ENCODE measurements at places on chromosomes 7 and 10.

GRCh38 chr10:89382757-89383156 is 4.9 kb downstream of the IFIT1B start:
- DNase-seq, result no peak

DNA sequence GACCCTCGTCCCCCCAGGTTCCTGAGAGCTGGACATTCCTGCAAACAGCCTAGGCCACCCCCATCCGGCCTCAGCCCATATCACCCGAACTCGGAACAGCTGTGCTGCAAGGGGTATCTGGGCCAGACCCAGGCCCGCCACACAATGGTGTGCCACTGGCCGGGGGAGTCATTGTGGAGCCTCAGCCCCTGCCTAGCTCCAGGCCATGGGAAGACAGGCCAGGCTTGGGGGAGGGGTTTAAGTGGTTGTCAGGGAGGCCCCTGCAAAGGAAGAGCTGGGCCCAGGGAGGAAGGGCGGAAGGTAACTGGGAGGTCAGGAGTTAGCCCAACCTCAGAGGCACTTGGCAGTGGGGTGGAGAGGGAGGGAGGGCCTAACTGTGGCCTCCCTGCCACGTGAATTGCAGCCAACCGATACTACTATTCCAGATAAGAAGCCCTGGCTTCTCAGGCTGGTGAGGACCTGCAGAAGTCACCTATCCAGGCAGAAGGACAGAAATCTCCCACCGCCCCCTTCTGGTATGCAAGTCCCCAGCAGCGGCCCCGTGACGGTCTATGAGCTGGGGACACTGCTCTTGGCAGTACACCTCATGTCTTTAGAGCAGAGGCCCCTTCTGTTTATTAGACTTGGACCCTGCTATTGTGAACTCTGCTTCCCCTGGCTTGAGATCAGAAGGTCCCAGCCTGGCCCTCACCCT is 26.8 kb downstream of the VSIR start:
- DNase-seq, result no peak

DNA sequence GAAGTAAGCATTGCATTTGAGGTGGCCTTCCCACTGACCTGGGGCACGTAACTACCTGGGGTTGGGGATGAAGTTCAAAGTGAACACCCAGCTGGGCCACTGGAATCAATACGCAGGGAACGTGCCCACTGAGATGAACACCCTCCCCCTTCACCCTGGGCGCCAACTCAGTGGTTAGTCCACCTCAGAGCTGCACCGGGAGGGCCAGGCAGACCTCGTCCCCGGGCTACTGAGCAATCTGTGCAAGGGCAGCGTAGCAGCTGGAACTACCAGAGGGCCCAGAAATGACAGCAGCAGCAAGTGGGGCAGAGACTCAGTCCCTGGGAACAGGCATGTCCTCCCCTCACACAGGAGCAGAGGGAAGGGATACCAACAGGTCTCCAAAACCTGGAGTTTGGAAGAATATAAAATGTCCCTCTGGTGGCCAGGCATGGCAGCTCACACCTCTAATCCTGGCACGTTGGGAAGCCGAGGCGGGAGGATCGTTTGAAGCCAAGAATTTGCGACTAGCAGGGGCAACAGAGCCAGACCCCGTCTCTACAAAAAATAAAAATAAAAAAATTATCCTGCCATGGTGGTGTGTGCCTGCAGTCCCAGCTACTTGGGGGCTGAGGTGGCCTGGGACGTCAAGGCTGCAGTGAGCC is 143.9 kb downstream of the SH3PXD2A start:
- no peak for DNase-seq

DNA sequence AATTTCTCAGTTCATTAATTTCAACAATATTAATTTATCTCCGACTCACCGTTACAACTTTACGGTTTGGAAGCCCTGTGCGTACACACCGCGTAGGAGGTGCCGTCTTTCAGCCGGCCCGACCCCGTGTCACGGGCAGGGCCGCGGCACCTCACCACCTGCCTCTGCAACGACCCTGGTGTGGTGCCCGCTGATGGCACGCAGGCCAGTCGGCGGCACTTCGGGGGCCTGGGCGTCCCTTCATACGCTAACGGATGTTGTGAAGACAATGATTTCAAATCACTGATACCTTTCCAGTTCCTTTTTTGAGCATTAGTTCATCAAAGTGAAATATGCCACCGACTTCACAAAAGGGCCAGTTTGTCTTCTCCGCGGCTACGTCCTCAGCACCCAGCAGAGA is 125.3 kb downstream of the EBF3 start:
- no peak for DNase-seq

DNA sequence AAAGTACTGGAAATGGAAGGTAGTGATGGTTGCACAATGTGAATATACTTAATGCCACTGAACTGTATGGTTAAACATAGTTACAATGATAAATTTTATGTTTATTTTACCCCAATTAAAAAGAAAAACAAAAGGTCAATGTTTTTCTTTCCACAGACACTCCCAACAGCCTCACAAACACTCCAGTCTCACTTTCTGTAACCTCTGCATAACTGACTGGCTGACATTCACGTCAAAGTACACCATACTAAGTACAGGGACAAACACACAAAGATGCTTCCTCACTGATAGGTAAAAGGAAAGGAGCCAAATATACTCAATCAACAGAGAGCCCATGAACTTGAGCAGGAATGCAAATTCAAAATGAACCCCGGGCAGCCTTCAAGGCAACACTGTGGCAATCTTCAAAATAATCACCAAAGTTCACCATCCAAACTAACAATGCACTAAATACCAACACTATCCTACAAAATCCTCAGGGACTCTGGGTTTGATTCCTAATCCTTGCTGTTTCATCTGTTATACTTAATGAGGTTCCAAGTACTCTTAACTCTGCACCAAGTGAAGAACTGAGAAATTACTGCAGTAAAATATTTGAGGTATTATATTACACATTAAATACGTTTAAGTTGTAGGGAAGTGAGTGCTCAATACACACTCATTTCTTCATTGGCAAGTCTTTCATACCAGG is 90.8 kb downstream of the ARMH3 start:
- DNase-seq, result no peak

DNA sequence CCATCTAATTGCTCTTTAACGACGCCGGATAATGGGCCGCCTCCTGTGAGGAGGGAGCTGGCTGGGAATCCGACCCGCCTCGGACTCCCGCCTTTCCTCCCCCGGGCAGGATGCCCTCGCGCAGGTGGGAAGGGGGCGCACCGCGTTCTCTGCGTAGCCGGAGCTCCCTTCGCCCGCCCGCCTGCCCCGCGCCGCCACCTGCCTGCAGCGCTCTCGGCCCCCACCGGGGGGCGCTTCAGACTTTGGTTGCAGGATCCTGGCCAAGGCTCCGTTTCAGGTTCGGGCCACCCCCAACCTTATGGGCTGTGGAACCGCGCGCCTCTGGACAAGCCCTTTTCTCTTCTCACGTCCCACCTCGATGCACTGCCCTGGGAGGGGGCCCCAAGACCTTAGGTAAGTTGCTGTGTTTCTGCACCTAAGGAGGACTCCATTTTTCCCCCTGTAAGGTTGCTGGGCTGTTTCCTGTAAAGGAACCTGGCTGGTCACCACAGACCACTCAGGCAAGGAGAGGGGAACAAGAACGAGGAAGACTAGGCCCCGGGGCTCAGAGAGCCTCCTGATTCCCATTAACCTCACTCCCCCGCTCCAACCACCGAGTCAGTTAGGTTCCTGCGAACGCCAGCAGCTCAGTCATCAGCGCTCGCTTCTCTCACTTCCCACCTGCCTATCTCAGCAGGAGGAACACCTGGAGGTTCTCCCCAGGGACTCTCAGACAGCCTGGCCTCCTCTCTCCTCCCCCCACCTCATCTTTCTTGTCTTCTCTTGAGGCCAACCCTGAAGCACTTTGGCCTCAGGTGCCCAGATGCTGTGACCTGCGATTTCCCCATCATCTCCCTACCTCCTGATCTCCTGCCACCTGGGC is 11.3 kb upstream of the KAZALD1 start:
- DNase-seq, result peak; percentile 77

All from NCI-H1436 (cell line).